ENCODE measurements at places on chromosomes 5 and 9.

GRCh38 chr5:80181618-80182211 is 74.1 kb downstream of the SERINC5 start:
- no peak for DNase-seq

DNA sequence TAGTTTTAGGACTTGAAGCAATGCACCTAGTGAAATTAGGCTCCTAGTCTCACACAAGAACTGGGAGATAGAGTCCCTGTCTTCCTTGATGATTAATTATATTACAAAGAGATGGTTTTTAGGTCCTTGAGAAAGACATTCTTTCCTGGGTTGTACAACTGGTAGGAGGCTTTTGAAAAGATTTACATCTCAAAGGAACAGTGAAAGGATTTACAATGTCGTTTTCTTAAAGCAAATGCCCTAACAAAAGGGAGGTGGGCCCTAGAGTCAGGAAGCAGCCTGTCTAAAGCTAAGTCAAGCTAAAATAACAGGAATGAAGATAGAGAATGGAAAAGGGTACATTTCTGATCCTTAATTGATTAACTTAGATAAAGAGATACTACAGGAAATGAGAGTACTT is 102.2 kb upstream of the IL7R start:
- no peak for DNase-seq

- no peak for DNase-seq
These were observed 76.6 kb downstream of the CRB2 start for GRCh38 chr9:123432331-123433236.

DNA sequence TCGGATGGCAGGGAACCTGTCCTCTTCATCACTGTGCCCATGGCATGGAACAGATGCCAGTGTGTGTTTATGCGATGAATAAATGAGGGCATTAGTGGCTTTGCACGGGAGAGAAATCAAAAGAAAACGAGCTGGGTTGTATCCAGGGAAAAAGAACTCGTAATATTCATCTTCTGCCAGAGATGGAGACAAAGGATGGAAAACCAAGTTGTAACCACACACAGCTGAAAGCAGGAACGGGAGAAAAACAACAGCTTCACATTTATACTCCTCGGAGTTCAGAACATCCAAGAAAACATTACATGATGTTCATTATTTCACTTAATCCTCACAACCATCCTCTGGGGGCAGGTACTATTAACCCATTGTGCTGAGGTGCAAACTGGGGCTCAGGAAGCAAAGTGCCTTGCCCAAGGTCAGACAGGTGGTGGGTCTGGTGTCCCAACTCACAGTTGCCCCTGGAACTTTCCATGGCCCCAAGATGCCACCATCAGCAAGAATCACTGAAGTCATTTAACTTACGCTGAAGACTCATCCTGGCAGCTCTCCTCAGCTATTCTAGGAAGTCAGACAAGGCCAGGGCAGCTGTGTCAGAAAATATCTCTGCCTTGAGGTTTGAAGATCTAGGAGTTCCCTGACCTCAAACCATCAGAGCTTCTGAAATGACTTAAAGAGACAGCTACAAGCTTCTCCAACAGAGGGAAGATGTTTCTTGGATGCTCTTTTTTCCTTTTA is 250.4 kb downstream of the NSG2 start:
- DNase-seq: no peak

- DNase-seq: peak; percentile 71
These were observed 11.4 kb downstream of the BASP1 start for GRCh38 chr5:17228821-17229291.

Data from fibroblast of skin of scalp (primary cell).